ENCODE measurements at places on chromosomes 11 and 22. TPM values are rescaled to one million over a fixed set of nuclear protein-coding genes. Genes with fewer than 3 reads are reported as not detected.

Gene PRR33
- not detected for total RNA-seq

Gene STX3
- total RNA-seq, result 7.5 TPM

Gene MYRF
- 1.6 TPM for total RNA-seq

Gene TYR
- not detected for total RNA-seq

Gene TMEM121B
- total RNA-seq, result under 0.01 TPM

Gene OPCML
- under 0.01 TPM for total RNA-seq

Gene GAB4
- total RNA-seq, result not detected

Gene CXCR5
- total RNA-seq, result not detected

Gene NEFH
- 1.7 TPM for total RNA-seq

Gene B3GAT3
- 10.4 TPM for total RNA-seq

Gene WNT11
- not detected for total RNA-seq

- DNase-seq, result no peak
Measured at GRCh38 chr11:105611572-105612441, 1.9 kb downstream of the GRIA4 start.

DNA sequence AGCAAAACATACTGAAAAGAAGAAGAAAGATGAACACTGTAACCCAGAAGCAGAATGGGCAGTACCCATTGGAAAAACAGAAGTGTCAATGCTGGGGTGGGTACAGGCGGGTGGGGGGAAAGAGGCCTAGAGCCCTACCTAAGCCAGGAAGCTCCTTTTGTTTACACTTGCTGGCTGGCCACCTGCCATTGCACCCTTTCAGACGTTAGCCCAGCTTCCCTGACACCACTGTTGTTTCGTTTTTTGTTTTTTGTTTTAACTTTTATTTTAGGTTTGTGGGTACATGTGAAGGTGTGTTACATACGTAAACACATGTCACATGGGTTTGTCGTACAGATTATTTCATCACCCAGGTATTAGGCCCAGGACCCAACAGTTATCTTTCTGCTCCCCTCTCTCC lies 55.4 kb downstream of the PLEKHA7 start:
- DNase-seq, result no peak

- DNase-seq, result peak; percentile 45
Measured at GRCh38 chr22:37442537-37442936, 15.3 kb upstream of the ELFN2 start.

DNA sequence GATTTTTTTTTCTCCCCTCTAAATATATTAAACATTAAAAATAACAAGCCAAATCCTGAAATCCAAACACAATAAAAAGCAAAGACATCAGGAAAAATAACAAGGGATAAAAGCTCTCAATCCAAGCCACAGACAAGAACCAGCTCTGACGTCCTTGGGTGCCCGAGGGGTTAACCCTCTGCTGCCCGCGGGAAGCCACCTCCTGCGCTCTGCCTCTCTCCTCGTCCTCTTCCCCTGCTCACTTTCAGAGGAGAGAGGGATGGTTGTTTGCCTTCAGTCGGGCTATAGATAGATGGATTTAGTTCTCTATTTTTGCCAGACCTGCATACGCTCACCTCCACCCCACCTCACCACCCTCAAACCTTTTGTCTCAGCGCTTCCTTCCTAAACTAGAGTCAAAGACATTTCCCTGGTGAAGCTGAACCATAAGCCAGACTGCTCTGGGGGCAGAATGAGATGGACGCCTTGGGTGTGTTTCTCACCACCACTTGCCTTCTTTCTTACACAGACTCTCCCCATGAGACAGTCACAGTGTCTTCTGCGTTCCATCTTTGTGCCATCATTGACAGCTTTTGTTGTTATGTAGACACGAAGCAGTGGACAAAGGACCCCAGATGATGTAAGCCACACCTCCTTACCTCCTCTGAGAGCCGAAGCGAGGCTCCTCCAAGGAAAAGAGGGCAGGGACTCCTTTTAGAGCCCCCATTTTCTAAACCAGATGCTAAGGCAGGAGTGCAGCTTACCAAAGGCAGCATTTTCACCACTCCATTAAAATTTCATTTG lies 142.5 kb upstream of the HSD17B12 start:
- no peak for DNase-seq

GRCh38 chr11:79174045-79175008 lies 266.5 kb downstream of the TENM4 start:
- peak; percentile 25 for DNase-seq

GRCh38 chr11:68403831-68404230 lies 56.7 kb upstream of the PPP6R3 start:
- DNase-seq, result no peak

DNA sequence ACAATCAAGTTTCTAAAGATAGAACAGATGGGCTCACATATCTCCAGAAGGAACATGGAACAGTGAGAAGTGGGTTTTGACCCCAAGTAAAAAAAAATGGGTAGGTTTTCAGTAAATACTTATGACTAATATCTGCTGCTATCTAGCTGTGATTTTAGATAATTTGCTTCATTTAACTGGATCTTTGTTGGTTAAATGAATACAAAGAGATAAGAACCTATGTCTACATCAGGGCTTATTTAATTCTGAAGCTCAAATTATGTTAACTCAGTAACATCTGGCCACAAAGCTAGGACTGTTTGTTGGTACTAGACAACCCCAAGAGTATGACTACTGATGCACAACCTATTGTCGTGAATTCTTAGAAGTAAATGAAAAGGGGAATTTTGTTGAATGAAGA lies 144.4 kb upstream of the SESN3 start:
- DNase-seq, result no peak

DNA sequence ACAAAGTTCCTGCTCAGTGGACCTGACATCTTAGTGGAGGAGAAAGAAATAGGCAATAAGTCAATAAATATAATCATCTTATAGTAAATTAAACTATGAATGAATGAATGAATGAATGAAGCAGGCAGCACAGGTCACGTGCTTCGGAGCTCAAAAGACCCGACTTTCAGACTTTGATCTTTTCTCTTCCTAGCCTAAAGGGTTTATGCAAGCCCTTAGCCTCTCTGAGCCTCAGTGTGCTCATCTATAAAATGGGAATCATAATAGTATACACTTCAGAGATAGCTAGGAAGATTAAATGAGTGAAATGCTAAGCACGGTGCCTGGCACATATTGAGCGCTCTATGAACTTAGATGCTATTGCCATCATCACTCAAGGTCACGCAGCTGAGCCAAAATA lies 7.5 kb downstream of the PVALB start:
- no peak for DNase-seq

- peak; percentile 39 for DNase-seq
Measured at GRCh38 chr11:20013346-20014066, 146.8 kb downstream of the DBX1 start.

GRCh38 chr11:11349106-11349825 lies 3.8 kb downstream of the CSNK2A3 start:
- no peak for DNase-seq

DNA sequence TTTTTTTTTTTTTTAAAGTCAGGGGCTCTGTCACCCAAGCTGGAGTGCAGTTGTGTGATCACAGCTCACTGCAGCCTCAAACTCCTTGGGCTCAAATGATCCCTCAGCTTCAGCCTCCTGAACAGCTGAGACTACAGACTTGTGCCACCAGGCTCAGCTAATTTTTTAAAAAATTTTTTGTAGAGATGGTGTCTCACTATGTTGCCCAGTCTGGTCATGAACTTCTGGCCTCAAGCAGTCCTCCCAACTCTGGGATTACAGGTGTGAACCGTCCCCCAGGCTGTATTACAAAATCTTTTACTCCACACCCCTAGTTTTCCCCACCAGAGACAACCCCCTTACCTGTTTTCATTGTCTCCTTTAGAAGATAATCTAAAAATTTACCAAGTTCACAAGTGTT lies 1.9 kb downstream of the CCDC117 start:
- no peak for DNase-seq

DNA sequence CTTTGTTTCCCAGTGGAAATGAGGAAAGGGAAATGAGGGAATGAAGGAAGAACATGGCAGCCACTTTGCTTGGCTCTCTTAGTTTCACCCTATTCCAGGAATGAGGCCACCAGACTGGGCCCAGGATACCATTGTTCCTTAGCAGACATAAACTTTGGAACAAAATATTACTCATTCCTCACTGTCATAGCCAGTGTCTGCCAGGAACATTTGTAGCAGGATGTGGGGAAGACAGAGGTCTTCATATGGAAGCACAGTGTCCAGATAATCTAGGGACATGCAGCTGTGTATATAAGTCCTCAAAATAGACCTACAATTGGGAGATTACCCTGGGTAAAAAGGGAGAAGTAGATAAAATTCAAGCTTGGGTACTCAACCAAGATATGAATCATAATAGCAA lies 15.2 kb upstream of the FUT4 start:
- DNase-seq, result no peak

- DNase-seq, result peak; percentile 19
Measured at GRCh38 chr11:133934599-133935550, 21.9 kb downstream of the IGSF9B start.
